NAMALWA (cell line): ENCODE measurements at places on chromosomes 6 and 20.

DNA sequence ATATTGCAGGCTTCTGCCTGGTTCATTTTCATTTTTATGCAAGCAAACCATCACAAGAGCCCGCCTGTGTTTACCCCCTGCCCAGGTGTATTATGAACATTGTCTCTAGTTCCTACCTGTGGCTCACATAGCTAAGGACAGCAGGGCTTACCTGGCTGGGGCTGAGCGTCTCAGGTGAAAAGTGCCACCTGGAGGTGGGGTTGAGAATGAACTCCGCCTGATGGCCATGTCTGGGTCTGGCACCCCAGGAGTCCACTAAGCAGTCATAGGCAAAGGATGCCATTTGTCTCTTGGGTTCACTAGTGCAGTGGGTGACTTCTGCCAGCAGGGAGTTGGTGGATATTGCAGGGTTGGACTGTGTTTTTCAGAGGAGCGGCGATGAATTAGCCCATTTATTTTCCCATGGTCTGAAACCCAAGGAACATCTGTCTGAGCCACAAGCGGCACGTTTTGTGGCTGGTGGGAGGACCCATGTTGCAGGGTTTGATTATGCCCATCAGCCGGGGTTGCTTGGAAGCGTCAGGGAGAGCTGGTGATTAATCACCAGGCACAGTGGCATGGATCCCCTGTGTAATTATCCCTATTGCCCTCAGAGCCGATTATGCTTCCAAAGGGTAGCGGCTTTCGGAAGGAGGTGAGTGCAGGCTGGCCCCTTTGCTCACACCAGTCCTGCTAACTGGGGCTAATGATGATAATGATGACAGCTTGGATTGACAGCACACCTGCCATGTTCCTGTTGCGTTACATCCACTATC, 92.1 kb downstream of the CDH26 start:
- no peak for DNase-seq

- DNase-seq = peak; percentile 37
Measured at GRCh38 chr6:35496841-35497570, at the start of gene TEAD3. TEAD3 (minus strand) TSS chr6:35497079.

DNA sequence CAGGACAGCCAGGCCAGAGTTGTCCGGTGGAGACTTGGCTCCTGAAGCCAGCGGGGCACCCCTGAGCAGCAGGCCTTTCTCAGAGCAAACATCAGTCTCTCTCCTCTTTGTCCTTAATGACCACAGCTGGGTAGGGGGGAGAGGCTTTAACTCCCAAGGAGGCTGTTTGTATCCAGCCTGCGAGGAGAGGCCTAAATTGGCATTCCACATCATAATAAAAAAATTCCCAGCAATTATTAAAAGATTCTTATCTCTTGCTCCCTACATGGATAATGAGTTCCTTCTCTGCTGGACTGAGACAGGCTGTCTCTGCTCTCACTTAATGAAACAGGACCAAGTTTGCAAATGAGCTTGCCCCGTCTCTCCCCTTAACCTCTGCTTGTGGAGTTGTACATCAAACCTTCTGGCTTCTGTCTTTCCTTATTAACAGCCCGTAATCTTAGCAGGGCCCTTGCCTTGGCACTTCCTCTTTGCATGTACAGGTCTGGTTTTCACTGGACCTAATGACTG, 838.2 kb downstream of the MAFB start:
- DNase-seq = no peak

- DNase-seq = no peak
Measured at GRCh38 chr20:1898482-1899240, 3.5 kb downstream of the SIRPA start.

GRCh38 chr6:134376785-134377184, 58.9 kb upstream of the SGK1 start:
- no peak for DNase-seq

- DNase-seq = no peak
Measured at GRCh38 chr20:58829531-58829941, 21.2 kb downstream of the GNAS-AS1 start.

DNA sequence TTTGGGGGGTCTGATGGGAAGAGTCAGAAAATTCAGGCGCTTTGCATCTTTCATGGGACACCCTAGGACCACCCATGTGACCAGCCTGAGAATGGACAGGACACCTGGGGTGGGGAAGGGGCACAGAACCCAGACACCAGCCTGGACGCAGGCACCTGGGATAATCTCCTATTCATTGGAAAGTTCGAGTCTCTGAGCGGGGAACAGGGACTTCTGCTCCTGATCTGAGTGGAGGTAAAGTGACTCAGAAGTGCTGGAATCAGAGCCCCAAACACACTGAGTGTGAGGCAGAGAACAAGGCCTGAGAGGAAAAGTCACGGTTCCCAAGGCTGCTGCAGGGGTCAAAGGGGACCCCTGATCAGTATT, 1.4 kb downstream of the HLA-B start:
- DNase-seq = no peak

- peak; percentile 63 for DNase-seq
Measured at GRCh38 chr6:130697995-130698535, 129.1 kb upstream of the SMLR1 start.

- DNase-seq = no peak
Measured at GRCh38 chr6:125188594-125189203, 35.1 kb downstream of the TPD52L1 start.

DNA sequence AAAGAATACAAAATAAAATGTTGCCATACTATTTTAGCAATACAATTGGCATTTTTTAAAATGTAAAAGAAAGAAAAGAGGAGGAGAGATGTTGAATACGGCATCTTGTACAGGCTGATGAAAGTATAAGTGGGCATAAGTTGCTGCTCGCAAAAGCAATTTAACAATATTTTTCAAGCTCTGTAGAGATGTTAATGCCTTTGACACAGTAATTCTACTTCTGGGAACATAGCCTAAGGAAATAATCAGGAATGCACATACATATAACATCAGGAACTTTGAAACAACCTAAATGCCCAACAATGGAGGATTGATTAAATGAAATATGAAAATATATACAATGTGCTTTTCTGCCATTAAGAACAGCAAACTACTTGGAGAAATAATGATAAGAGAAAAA, 80.2 kb downstream of the LRRC1 start:
- DNase-seq = no peak

GRCh38 chr6:39082310-39082709, 32.7 kb downstream of the SAYSD1 start:
- DNase-seq = no peak

- no peak for DNase-seq
Measured at GRCh38 chr6:143570147-143570853, 58.8 kb upstream of the FUCA2 start.

GRCh38 chr20:63082308-63082938, 75.7 kb upstream of the BHLHE23 start:
- DNase-seq = peak; percentile 36

DNA sequence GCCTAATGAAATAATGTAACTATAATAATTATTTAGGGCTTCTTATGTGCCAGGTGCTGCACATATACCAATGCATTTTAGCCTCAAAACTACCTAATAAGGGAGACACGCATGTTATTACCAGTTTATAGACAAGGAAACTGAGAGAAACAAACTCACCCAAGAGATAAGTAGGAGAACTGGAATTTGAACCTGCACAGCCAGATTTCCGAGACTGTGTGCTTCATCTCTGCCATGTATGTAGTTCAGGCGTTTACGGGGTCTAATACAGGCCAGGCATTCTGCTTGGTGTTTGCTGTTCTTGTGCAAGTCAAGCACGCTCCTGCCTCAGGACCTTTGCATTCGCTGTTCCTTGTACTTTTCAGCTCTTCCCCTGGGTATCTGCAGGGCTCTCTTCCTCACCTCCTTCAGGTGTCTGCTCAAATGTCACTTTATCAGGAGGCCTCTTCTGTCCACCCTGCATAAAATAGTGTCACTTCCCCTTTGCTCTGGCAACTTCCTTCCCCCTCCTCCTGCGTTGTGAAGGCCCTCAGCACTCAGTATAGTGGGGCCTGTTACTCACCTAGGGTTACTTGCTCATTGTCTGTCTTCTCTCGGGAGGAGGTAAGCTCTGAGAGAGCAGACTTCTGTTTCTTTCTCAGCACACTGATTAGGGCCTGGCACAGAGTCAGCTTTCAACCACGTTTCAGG, 6.1 kb upstream of the NSFL1C start:
- no peak for DNase-seq

DNA sequence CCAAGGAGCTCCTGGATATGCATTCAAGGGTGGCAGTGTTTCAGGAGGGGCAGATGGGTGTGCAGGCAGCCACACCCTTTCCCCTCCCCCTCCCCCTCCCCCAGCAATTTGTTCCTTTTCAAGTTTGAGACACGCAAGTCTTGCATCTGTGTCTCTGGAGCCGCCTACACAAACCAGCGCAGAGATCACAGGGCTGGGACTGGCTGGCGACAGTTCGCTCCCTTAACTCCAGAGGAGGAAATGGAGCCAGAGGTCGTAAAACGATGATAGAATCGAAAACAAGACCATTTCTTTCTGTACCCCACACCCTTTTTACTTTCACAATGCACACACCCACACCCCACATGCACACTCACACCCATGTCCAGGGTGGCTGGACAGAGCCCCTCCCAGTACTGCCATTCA, 163.1 kb downstream of the LY86 start:
- DNase-seq = no peak

- DNase-seq = no peak
Measured at GRCh38 chr6:105620878-105621277, 218.0 kb upstream of the PREP start.

- DNase-seq = no peak
Measured at GRCh38 chr6:109301418-109301817, 80.8 kb downstream of the CD164 start.

DNA sequence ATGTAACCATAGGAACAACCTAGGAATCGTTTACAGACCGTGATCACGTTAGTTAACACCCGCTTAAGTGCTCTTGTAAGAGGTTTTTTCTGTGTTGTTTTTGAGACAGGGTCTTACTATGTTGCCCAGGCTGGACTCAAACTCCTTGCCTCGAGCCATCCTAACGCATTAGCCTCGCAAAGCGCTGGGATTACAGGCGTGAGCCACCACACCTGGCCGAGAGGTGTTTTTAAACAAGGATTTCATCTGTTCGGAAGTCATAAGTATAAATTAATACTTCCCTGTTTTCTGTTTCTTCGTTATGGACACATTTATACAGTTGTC, 727 bp downstream of the MRS2 start:
- no peak for DNase-seq

DNA sequence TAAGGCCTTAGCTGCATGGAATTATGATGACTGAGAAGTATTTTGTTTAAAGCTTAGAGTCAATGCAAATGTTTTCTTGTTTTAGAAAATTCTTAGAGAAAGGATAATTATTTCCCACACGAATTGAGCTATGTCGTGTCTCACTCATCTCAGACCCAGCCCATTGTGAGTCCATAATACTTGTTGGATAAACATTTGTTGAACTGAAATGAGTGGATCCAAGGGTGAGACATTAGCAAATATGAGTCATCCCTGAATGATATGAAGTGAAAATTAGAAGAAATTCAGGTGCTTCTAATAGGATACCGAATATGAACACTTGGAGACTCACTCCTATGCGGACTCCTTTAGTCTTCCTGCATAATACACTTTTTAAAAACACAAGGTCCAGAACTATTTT, 41.6 kb upstream of the ARMC2 start:
- DNase-seq = no peak

DNA sequence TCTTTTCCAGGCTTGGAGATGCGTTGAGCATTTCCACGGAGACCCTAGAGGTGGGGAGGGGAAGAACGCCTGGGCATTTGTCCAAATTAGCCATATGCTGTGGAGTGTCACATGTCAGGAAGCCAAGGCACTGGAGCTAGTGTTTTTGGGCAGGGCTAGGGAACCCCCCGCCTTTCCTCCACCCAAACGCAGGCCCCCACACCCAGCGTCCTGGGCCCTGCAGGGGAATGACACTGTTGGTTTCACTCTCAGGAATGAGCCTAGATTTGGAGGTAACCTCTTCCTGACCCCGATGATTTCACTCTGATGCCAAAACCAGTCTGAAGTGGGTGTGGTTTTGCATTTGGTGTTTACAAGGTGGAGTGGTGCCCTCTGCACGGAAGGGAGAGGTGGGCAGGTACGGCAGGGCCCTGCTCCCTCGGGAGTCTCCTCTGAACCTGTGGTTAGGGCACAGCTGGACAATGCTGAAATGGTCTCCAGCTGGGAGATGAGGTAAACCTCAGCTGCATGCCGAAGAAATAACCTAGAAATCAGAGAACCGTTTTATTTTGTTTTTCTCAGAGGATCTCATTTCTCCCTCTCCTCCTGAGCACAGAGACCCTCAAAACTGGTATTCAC, 29.5 kb downstream of the MTHFD1L start:
- no peak for DNase-seq

- DNase-seq = no peak
Measured at GRCh38 chr6:108193131-108193530, 27.3 kb downstream of the NR2E1 start.

- DNase-seq = no peak
Measured at GRCh38 chr6:82878812-82879211, 186.8 kb downstream of the UBE3D start.

DNA sequence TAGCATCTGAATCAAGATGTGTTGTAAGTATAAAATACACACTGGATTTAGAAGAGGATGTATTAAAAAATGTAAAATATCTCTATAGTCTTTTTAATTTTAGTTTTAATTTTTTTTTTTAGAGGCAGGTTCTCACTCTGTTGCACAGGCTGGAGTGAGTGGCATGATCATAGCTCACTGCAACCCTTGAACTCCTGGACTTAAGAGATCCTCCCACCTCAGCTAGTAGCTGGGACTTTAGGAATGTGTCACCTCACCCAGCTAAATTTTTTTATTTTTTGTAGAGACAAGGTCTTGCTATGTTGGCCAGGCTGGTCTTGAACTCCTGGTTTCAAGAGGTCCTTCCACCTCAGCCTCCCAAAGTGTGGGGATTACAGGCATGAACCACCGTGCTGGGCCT, 46.7 kb upstream of the EPB41L1 start:
- DNase-seq = no peak

- no peak for DNase-seq
Measured at GRCh38 chr20:4152696-4153235, 137.4 kb upstream of the RNF24 start.

- peak; percentile 75 for DNase-seq
Measured at GRCh38 chr6:109083657-109084056, 11.0 kb downstream of the SESN1 start.

DNA sequence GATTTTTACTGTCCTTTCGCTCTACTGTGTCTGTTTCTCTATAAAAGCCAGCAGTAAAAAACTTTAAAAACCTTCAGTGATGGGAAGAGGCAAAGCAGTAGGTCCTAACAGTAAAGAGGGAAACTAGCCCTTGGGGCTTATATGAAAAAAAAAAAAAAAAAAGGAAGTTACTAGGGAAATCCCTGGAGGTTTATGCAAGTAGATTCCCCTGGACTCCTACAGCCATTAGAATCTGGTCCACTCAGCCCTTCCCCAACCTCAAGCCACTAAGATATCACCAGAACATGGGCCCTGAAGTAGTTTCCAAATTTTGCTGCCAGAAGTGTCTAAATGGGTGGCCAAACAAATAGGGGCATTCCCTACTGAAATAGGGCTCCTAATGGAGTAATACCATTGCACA, 70.5 kb upstream of the HINT3 start:
- no peak for DNase-seq

- no peak for DNase-seq
Measured at GRCh38 chr6:53796791-53797190, 2.0 kb downstream of the LRRC1 start.

GRCh38 chr6:106381881-106382280, 21.4 kb downstream of the CRYBG1 start:
- no peak for DNase-seq
